CD14-positive monocyte (primary cell): ENCODE measurements at places on chromosomes 1 and 21. TPM values are rescaled to one million over a fixed set of nuclear protein-coding genes. Genes with fewer than 3 reads are reported as not detected.

DNA sequence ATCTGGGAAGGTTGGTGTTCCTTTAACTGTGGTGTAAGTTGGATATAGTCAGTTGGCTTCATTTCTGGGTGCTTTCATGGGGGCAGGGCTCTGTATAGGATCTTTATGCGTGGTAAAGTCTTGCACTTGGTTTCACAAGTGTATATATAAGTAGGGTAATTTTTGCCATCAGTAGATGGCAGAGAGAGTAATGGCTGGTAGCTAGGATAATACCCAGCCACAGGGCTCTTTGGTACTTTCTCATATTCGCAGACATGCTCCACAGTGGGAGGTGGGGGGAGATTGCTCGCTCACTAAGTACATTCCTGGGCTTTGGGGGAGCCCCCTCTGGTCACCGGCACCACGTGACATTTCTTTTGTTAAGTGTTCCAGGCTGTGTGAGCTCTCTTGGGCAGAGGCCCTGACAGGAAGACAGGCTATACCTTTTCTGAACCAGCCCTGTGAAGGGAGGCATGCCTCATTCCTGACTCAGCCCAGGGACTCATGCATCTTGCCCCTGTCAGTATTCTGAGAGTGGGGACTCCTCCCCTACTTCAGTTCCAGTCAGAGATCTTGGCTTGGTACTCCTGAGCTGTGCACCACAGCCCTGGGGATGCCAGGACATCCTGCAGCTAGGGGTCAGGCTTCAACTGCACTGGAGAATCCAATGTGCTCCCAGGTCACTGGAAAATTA, 37.6 kb downstream of the FCRL2 start:
- peaks cover 5% of the 10 kb centered on the region for H3K4me1 ChIP-seq
- no peaks in the 10 kb centered on the region for H3K27me3 ChIP-seq

The PCNX2 gene
- 0.29 TPM for polyA plus RNA-seq

DNA sequence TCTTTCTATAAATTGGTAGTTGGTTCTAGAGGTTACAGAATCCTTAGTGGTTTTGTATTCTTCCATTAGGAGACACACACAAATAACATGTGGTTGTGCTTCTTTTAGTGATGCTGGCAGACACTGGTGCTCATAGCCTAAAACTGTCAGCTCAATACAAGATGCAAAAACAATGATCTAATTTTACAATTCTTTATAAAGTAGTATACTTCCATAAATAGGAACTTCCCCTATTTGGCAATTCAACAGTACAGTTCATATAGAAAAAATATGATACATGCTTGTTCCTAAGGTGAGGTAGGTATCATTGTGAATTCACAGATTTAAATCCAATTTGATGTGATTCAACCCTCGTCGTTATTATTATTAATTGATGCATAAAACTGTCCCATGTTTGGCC, 20.8 kb upstream of the CCDC17 start:
- no peak for DNase-seq
- H3K27ac ChIP-seq: no peak overlapping the region
- H3K27me3 ChIP-seq: no peaks in the 10 kb centered on the region
- H3K36me3 ChIP-seq: peaks cover 83% of the 10 kb centered on the region
- H3K4me3 ChIP-seq: no peak overlapping the region
- peaks cover 8% of the 10 kb centered on the region for H3K4me1 ChIP-seq

DNA sequence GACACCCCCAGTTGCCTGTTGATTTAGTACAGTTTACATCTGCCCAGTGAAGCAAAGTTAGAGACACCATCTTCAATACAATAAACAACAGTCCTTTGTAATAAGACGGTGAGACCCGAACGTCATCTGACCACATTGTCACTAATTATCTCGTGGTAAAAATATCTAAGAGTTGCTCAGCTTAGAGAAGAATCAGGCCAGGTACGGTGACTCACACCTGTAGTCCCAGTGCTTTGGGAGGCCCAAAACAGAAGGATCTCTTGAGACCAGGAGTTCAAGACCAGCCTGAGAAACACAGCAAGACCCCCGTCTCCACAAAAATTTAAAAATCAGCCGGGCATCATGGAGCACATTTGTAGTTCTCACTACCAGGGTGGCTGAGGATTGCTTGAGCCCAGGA, 53.5 kb downstream of the CD34 start:
- no peak overlapping the region for H3K4me3 ChIP-seq
- no peak for DNase-seq

- DNase-seq: no peak
- H3K27me3 ChIP-seq: no peaks in the 10 kb centered on the region
- H3K36me3 ChIP-seq: no peaks in the 10 kb centered on the region
These were observed 599.4 kb downstream of the LTN1 start for GRCh38 chr21:28393279-28393678.

DNA sequence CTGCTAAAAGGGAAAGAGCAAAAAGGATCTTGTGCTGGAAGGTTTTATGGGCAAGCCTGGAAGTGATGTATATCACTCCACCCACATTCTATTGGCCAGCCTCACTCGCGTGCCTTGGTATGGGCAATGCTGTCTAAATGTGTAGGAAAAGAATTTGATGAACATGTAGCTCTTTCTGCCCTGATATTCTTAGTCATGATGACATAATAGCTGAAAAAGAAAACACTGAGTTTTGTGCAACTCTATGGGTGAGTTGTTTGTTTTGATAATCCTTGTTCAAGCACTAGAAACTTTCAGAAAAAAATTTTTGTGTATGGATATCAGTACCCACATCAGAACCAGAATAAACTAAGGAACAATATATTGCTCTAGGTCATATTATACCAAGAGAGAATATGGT, 231.5 kb upstream of the ST6GALNAC5 start:
- no peaks in the 10 kb centered on the region for H3K4me1 ChIP-seq
- H3K27me3 ChIP-seq: no peaks in the 10 kb centered on the region
- no peaks in the 10 kb centered on the region for H3K36me3 ChIP-seq
- DNase-seq: no peak
